HT1080 (cell line): ENCODE measurements at places on chromosomes 3 and 15. TPM values are rescaled to one million over a fixed set of nuclear protein-coding genes. Genes with fewer than 3 reads are reported as not detected.

Gene SCAP
- 77.5 and 96.6 TPM in 2 replicates for total RNA-seq

Gene NR2E3
- not detected in 2 replicates for total RNA-seq

Gene POLR2M
- total RNA-seq, result 117 and 253 TPM in 2 replicates

Gene HGD
- not detected in 2 replicates for total RNA-seq

Gene SNTN
- total RNA-seq, result not detected in 2 replicates

Gene ARNT2
- 2.6 and 3.7 TPM in 2 replicates for total RNA-seq

Gene EAF2
- 2.1 and 3.7 TPM in 2 replicates for total RNA-seq

Gene CCR3
- not detected in 2 replicates for total RNA-seq

Gene IL12A
- total RNA-seq, result 18.8 and 27.1 TPM in 2 replicates

Gene UROC1
- 0.03 TPM in 1 of 2 replicates, not detected in the other for total RNA-seq
